A172 (cell line): ENCODE measurements at places on chromosomes 16 and 17.

GRCh38 chr16:85991425-85991824, 92.5 kb downstream of the IRF8 start:
- DNase-seq = no peak

DNA sequence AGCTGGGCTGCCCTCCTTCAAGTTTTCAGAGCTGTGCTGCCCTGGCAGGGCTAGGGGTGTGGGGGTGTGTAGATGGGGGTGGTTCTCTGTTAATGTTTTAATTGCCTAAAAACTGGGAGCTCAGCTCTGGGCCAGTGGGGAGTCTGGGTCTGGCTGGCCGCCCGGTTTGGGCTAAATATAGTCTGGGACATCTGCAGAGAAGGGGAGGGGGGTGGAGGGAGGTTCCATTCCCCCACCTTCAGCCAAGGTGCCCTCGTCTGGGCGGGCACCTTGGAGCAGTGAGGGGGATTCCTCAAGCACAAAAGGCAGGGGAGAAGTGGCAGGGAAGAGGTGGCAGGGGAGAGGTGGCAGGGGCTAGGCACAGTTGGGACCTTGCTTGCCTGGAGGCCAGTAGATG, 13.0 kb downstream of the RARA start:
- DNase-seq = no peak

DNA sequence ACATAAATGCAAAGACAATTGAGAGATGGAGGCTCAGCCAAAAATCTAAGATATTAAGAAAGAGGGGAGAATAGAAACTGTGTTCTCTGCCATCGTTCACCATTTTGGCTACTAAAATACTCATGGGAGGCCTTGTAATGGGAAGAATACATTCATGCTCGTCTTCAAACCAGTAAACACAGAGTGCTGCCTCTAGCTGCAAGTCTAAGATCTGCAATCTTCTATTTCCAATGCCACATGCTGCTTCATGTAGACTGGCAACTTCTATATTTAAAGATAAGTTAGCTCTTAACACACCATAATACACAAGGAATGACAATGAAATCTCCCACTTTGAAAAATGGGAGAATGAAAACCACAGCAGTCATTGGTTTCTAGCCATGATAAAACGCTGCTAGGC, 387.3 kb downstream of the HS3ST3B1 start:
- no peak for DNase-seq

GRCh38 chr17:76994237-76994637, 126.0 kb downstream of the MGAT5B start:
- DNase-seq = peak; percentile 71

GRCh38 chr17:4960279-4960922, 7.2 kb downstream of the SPAG7 start:
- DNase-seq = no peak
